ENCODE measurements at places on chromosomes 1 and 21. TPM values are rescaled to one million over a fixed set of nuclear protein-coding genes. Genes with fewer than 3 reads are reported as not detected.

- no peak overlapping the region for H3K4me3 ChIP-seq
- no peaks in the 10 kb centered on the region for H3K4me1 ChIP-seq
- H3K27ac ChIP-seq, result no peak overlapping the region
Measured at GRCh38 chr1:7511381-7511780, 259.7 kb upstream of the VAMP3 start.

- H3K4me3 ChIP-seq, result peak overlapping the region; percentile 94
- H3K36me3 ChIP-seq, result peaks cover 64% of the 10 kb centered on the region
- H3K4me1 ChIP-seq, result peaks cover 69% of the 10 kb centered on the region
- DNase-seq, result no peak
- H3K27me3 ChIP-seq, result no peaks in the 10 kb centered on the region
Measured at GRCh38 chr1:160520582-160520981, 2.5 kb downstream of the SLAMF6 start.

- H3K36me3 ChIP-seq, result no peaks in the 10 kb centered on the region
- no peak overlapping the region for H3K4me3 ChIP-seq
- no peaks in the 10 kb centered on the region for H3K4me1 ChIP-seq
- no peak overlapping the region for H3K27ac ChIP-seq
- H3K27me3 ChIP-seq, result peaks cover 6% of the 10 kb centered on the region
Measured at GRCh38 chr1:237145379-237146135, 103.6 kb downstream of the RYR2 start.

DNA sequence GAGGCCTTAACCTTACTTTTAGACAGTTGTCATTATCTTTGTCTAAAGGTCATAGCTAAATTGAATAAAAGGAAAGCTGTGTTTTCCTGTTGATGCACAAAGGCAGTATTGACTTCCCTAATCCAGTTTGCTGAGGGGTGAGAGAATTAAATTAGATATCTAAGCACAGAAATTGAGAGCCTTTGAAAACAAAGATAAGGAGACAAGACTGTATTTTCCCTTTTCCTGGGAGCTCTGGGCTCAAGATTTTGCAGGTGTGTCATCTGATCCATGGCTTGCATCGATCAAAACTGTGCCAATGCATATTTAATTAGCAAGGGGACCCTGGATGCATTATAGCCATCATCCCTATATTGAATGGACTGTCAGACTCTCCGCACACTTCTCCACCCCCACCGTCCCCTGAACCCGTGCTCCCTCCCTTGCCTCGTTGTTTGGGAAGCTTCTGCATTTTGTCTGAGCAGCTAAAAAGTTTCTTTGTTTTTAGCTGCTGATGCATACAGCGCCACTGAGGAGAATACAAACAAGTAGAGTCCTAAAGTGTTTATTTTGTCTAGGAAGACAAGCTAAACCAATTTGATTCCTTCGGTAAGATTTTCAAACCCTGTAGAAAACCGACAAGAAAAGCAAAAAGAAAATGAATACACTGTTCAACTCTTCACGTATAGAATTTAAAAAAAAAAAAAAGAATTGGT is 186.3 kb downstream of the NFIA start:
- H3K4me3 ChIP-seq, result no peak overlapping the region
- H3K4me1 ChIP-seq, result peaks cover 2% of the 10 kb centered on the region
- DNase-seq, result no peak
- no peaks in the 10 kb centered on the region for H3K36me3 ChIP-seq

DNA sequence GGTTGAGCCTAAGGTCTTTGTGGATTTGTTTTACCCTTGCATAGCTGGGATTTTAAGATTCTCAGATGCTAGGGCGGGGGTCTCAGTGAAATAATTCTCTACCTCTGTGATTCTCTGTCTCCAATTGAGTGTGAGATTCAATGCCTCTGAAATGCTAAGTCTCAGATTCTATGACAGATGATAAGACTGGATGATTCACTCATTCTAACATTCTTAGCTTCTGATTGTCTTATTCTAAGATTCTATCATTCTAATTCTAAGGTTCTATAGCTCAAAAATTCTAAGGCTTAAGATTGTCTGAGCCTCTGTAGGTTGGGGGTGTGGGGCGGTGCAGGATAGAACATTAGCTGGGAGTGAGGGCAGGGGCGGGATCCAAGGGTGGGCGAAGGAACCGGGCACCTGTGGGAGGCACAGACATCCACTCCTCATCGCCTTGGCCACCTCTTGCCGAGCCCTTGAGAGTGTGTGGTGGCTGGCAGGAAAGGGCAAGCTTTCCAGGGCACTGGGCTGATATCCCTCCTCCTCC is 29.5 kb downstream of the ADGRB2 start:
- no peak for DNase-seq
- H3K27me3 ChIP-seq, result no peaks in the 10 kb centered on the region
- peaks cover 3% of the 10 kb centered on the region for H3K4me1 ChIP-seq
- H3K4me3 ChIP-seq, result no peak overlapping the region

DNA sequence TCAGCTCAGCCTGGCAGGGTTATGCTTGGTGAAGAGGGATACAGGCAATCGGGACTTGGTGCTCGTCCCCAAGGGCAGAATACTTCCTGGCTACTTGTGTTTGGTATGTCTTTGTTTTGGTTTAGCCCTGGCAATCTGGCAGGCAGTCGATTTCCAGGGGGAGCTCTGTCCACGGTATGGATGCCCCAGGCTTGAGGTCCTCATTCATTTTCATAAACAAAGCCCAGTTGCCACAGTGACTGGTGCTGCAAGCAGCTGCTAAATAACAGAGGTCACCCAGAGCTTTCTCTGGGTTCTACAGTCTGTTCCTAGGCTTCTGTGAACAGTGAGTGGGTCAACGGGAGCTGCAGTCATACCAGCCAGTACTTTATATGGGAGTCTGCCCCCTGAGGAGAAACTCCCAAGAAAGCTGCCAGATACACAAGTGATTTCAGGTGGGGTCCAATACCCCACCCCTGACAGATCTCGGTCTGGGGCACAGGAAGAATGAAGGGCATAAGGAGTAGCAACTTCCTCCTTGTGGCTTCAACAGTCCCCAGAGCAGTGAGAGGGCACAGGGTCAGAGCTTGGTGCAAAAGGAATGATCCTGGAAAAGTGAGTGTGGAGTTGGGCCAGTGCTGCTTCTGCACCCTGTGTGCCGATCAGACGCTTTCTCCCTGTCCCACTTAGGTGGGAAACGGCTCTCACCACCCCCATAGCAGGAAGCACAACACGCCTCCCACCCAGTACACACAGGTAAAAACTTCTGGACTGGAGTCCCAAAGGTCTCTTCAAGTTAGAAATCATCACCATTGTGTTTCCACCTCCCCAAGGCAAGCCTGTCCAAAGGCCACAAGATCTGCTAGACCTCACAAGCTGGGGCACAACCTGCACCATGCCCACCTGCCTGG is 55.5 kb downstream of the TGFBR3 start:
- H3K4me1 ChIP-seq, result peaks cover 10% of the 10 kb centered on the region
- H3K27ac ChIP-seq, result no peak overlapping the region
- H3K27me3 ChIP-seq, result no peaks in the 10 kb centered on the region
- no peak for DNase-seq
- H3K36me3 ChIP-seq, result no peaks in the 10 kb centered on the region

DNA sequence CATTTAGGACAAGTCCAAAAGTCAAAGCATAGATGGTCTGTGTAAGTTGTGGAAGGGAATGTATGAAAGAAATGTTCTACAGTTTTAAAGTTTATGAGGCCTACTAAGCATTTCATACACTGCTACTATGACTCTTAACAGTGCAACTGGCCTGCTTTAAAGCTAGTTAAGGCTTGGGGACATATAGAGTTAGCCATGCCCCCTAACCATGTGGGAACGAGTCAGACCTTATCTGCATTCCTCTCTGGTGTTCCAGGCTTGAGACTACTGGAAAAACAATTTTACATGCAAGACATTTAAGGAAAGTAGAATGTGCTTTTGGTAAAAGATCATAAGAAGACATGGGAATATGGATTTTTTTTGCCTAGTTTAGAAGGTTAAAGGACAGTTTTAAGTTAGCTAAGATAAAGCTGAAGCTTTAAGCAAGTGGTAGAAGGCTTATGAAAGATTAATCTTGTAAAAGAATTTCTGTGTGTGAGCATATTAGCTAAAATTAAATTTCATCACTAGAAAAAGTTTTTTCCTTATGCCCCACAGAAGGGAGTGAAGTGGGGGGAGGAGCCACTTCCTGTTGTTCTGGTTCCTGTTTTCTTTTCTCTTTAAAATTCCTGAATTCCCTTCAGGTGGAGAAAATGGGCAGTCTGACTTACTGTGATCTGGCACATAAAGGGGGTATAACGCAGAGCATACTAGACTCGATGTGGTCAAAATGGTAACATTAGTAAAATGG is 8.9 kb upstream of the CD48 start:
- H3K36me3 ChIP-seq, result no peaks in the 10 kb centered on the region
- no peak overlapping the region for H3K4me3 ChIP-seq
- no peak overlapping the region for H3K27ac ChIP-seq
- no peak for DNase-seq

DNA sequence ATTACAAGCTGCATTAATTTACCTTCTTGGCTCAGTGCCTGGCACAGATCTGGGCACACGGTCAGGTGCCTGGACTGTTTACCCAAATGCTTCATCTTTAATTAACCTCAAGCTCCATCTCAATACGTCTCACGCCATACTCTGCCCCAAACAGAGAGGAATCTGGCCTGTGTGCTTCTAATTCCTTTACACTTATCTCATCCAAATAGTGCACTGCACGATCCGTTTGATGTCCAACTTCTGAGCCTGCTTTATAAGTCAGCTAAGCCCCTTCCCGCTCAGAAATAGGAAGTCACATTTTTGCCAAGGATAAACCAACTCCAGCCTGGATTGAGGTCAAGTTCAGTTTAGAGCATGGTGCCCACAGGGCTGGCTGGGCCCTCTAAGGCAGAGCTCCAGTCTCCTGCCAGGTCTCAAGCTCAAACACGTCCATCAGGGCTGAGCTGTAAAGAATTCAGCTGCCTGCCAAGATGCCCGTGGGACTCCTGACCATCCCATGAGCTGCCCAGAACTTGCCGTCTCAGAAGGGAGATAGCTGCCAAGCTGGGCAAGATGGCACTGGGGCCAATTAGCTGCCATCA is 233.5 kb downstream of the TRABD2B start:
- no peak overlapping the region for H3K4me3 ChIP-seq
- no peak for DNase-seq
- H3K4me1 ChIP-seq, result no peaks in the 10 kb centered on the region
- no peak overlapping the region for H3K27ac ChIP-seq

- H3K27ac ChIP-seq, result no peak overlapping the region
- H3K4me1 ChIP-seq, result peaks cover 14% of the 10 kb centered on the region
- H3K27me3 ChIP-seq, result peaks cover 51% of the 10 kb centered on the region
- DNase-seq, result no peak
- peaks cover 5% of the 10 kb centered on the region for H3K36me3 ChIP-seq
Measured at GRCh38 chr1:62198069-62198780, 3.6 kb downstream of the L1TD1 start.

GRCh38 chr1:206521694-206522402 is 14.5 kb downstream of the RASSF5 start:
- H3K36me3 ChIP-seq, result no peaks in the 10 kb centered on the region
- no peak overlapping the region for H3K27ac ChIP-seq
- H3K4me1 ChIP-seq, result peaks cover 4% of the 10 kb centered on the region
- H3K27me3 ChIP-seq, result no peaks in the 10 kb centered on the region
- H3K4me3 ChIP-seq, result no peak overlapping the region

DNA sequence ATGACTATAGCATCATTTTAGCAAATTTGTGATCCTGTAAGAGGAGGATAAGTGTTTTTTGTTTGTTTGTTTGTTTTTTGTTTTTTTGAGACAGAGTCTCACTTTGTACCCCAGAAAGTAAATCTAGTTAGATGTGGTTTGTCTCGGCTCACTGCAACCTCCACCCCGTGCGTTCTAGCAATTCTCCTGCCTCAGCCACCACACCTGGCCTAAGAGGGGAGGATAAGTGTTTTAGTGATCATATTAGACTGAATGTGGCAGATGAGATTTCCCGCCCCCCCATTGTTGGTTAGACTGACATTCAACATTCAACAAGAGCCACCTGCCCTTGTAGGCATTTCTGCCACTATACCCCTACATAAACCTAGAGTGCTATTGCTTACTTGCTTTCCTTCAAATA is 98.5 kb downstream of the OSBPL9 start:
- DNase-seq, result no peak
- no peak overlapping the region for H3K27ac ChIP-seq
- no peak overlapping the region for H3K4me3 ChIP-seq
- H3K4me1 ChIP-seq, result peaks cover 16% of the 10 kb centered on the region
- peaks cover 23% of the 10 kb centered on the region for H3K36me3 ChIP-seq

GRCh38 chr1:29884740-29885139 is 648.4 kb downstream of the PTPRU start:
- no peak overlapping the region for H3K4me3 ChIP-seq
- H3K27ac ChIP-seq, result no peak overlapping the region
- H3K36me3 ChIP-seq, result no peaks in the 10 kb centered on the region
- DNase-seq, result no peak
- no peaks in the 10 kb centered on the region for H3K27me3 ChIP-seq

DNA sequence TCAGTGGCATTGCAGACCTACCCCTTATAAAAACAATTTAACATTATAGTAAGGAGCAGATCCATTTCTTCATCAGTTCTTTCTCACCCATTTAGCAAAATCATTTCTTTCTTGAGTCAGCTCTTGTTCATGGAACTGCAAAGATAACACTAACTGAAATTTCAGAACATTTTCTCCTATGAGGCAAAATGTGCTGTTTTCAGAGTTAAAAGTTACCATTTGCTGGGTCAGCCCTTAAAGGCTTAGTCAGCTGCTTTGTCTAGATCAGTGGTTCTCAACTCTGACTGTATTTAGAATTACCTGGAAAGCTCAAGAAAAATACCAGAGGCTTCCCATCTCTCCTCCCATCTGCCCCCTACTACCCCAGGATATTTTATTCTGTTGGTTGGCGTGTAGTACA is 12.2 kb downstream of the METTL13 start:
- H3K27ac ChIP-seq, result peak overlapping the region; percentile 89
- peaks cover 23% of the 10 kb centered on the region for H3K4me1 ChIP-seq
- H3K4me3 ChIP-seq, result peak overlapping the region; percentile 42

DNA sequence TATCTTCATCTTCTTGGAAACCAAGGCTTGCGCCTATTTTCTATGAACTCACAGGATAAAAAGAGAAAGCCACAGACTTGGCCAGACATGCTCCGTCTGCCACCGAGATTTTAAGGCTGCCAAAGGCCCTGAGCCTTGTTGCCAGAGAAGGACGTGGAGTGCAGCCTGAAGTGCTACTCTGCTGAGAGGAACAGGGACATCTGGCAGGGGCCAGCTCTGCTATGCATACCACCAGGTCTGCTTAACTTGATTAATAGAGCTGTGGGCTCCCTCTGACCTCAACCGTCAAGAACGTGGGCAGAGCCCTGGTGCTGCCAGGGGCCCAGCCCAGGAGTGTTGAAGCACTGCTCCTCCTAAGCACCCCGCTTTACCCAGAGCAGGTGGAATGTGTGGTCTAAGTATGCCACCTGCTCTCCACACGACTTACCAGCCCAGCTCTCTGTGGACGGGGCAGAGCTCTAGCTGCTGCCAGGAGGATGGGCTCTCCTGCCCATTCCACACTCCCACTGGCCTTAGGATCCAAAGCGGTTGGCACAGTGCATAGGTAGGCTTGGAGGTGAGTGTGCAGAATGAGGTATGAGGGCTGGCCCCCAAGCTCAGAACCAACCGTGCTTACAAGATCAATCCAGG is 10.6 kb downstream of the HCRTR1 start:
- no peaks in the 10 kb centered on the region for H3K27me3 ChIP-seq
- H3K36me3 ChIP-seq, result peaks cover 5% of the 10 kb centered on the region
- peaks cover 3% of the 10 kb centered on the region for H3K4me1 ChIP-seq
- H3K27ac ChIP-seq, result no peak overlapping the region
- no peak overlapping the region for H3K4me3 ChIP-seq

GRCh38 chr21:46190491-46191131 is 6.4 kb upstream of the SPATC1L start:
- H3K36me3 ChIP-seq, result peaks cover 6% of the 10 kb centered on the region
- no peak overlapping the region for H3K4me3 ChIP-seq
- no peaks in the 10 kb centered on the region for H3K27me3 ChIP-seq
- no peak for DNase-seq
- no peak overlapping the region for H3K27ac ChIP-seq

Gene ORC1
- 54.4 TPM for total RNA-seq

Gene C21orf58
- total RNA-seq, result 17.0 TPM

Gene CNN3
- total RNA-seq, result 15.2 TPM

Gene GPR61
- total RNA-seq, result not detected

Gene RNASEL
- 4.1 TPM for total RNA-seq

Gene LEFTY2
- total RNA-seq, result not detected

Gene CFHR1
- not detected for total RNA-seq
